ENCODE measurements at places on chromosomes 1 and 21.

GRCh38 chr1:203511513-203511912 lies 17.6 kb downstream of the OPTC start:
- no peak for DNase-seq

- no peak for DNase-seq
Measured at GRCh38 chr1:46043458-46044017, 88.9 kb downstream of the PIK3R3 start.

DNA sequence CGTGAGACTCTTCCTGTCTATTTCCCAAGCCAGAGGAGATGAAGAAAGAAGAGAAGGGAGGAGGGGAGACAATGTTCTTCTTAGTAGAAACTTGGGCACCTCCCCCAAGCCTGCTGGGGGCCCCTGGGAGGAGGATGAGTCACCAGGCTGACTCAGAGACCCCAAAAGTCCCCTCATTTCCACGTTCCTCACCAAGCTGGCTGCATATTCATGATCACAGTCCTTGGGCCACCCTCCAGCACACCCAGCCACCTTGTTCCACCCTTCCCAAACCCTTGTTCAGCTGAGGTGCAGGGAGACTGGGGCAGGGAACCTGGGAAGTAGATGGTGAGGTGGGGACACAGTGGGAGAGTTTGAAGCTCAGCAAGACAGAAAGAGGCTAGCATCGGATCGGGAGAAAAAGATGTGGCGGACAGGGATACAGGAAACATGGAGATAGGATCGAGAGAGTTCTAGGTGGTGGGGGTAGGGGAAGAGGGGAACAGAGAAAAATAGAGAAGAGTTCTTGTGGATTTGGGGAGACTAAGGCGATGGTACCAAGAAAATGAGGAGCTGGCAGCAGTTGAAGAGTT lies 712 bp downstream of the RAB13 start:
- DNase-seq = no peak

DNA sequence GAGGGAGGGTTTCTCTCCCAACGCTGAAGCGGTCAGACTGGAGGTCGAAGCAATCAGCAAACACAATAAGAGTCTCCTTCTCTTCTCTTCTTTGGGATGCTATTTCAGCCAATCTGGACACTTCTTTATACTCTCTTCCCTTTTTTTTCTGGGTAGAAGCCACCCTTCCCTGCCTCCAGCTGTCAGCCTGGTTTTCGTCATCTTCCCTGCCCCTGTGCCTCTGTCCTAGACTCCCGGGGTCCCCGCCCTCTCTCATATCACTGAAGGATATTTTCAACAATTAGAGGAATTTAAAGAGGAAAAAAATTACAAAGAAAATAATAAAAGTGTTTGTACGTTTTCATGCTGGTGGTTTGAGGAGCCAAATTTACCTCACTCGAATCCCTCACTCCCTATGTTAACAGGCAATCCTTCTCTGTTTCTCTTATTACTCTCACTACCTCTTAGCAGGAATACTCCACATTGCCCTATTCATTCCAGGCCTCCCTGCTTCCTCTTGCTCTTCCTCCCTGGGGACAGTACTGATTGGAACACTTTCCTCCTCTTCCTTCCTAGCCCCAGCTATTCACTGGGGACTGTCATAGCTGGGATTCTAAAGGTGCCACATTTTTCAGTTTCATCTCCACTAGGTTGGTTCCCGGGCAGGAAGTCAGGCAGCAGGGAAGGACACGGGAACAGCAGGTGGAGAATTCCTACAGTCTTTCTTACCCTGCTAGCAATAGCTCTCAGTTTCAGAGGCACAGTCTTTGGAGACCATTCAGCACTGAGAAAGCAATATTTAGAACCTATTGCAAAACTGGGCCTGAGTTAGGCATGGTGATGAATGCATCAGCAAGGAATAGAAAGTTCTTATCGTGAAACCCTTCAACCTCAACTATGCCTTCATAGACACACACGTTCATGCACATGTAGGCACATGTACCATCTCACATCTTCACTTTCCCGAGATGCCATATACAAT lies 288.0 kb downstream of the PBX1 start:
- DNase-seq = no peak

GRCh38 chr1:159803956-159804689 lies 2.0 kb downstream of the FCRL6 start:
- DNase-seq = no peak

- DNase-seq = no peak
Measured at GRCh38 chr21:42694751-42695696, 41.6 kb downstream of the PDE9A start.

DNA sequence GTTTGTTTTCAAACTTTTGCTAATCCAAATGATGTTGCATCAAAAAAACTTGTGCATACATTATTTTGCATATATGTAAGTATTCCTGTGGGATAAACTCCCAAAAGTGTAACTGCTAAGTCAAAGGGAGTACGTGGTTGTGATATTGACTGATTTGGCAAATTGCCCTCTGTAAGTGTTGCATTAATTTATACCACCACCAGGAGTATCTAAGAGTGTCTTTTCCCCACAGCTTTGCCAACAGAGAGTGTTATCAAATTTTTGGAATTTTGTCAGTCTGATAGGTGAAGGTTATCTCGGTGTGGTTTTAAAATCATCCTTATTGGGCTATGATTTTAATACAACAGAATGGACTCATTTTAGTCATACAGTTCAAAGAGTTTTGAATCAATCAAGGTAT lies 30.1 kb upstream of the PARP1 start:
- no peak for DNase-seq

DNA sequence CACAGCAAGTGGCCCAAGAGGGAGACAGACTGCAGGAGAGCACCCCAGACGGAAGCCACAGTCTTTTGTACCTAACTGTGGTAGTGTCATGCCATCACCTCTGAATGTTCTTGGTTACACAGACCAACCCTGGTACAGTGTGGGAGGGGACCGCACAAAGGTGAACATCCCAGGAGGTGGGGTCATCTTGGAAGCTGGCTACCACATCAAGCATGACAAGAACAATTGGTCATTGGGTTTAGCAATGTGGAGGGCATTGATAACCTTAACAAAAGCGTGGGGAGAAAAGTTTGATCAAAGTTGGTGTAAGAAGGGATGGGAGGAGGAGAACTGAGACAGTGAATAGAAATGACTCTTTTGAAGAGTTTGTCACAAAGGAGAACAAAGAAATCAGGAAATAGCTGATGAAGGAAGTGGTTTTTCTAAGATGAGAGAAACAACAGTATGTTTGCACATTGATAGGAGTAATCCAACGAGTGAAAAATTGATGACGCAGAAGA lies 87.1 kb upstream of the CACNA1E start:
- DNase-seq = no peak

DNA sequence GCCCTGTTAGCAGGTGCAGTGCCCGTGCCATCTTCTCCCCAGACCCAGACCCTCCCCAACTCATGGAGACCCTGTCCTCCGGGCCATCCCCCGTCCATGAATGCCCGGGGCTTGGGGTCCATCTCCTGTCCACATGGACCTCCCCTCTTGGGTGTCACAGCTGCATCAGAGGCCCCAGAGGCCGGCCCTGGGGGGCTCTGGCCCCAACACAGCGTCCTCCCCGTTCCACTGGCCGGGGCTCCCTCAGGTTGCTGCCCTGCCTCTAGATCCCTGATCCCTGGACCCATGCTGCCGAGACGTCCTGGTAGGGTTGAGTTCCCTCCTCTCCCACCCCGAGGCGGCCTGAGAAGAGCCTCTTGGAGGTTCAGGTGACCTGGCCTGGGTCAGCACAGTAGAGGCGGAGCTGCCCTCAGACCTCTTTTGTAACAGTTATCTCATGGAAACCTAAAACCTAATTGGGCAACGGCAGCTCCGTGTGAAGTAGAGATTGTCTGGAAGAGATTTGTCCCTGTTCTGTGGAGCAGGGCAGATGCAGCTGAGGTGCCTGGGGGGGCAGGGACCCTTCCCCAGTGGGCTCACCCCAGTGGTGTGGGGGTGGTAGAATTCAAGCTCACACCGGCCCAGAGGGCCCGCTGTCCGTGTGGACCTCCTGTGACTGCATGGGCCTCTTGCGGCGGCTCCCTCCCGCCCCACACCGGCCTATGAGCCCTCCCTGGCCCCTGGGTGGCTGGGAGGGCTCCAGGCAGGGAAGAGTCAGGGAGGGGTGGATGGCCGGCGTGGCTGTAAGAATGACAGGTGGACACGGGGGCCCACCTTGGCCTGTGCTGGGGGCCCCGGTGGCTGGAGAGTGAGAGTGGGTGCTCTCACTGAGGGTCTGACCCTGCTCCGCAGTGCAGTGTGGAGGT lies 56.1 kb downstream of the SKI start:
- DNase-seq = no peak

DNA sequence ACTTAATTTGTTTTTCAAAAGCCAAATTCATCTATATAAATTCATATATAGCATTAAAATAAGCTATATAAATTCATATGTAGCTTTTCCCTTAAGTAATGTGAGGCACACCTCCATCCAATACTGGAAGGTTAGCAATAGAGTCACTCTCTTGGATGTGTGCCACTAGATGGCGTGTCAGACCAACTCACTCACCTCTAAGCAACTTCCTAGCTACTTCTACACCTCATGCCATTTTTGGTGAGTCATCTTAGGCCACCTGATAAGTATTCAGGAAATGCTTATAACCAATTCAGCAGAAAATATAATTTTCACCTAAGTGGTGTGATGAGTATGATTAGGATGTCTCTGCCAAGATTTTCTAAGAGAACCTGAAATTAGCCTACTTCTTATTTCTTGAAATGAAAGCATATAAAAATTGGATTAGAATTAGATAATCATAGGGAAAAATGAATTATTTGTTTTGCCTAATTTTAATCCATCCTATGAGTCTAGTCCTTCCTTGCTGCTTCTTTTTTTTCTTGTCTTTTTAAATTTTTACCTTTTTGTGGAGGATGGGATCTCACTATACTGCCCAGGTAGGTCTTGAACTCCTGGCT lies 34.4 kb upstream of the TADA1 start:
- DNase-seq = peak; percentile 58

GRCh38 chr1:197440715-197441114 lies 172.7 kb downstream of the CRB1 start:
- DNase-seq = no peak

DNA sequence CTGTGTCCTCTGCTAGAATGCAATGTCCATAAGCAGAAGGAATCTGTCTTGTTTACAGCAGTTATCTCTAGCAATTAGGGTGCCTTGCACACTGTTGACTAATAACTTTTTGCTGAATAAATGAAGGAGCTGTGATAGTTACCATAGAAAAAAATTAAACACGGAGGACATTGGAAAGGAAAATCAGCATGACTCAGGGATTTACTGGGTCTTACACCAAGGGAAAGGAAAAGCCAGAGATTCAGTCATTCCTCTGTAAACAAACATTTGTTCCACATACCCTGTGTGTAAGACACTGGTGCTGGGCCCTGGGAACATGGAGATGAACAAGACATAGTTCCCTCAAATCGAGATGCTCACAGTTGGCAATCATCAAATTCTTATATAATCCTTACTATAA lies 183.3 kb downstream of the PTGER3 start:
- no peak for DNase-seq

GRCh38 chr1:180898441-180899219 lies 14.1 kb upstream of the KIAA1614 start:
- no peak for DNase-seq

- DNase-seq = no peak
Measured at GRCh38 chr21:42500736-42501135, 4.7 kb upstream of the RSPH1 start.

DNA sequence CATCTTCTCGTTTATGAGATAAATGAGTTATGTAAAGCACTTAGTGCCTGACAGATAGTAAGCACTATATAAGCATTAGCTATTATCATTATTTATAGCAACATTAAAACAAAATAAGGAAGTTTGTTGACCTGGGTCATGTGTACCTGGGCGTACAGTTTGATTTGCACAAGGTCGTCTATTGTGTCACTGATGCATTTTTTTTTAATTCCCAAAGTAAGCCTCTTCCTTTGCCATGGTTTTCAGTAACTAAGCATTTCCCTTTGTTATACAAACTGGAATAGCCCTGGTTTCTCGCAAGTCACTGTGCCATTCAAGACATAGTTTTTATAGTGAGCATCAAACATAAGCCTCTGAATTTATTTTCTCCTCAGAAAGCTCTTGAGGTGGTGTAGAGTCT lies 72.2 kb downstream of the CACHD1 start:
- no peak for DNase-seq

GRCh38 chr1:168687816-168688215 lies 41.2 kb downstream of the DPT start:
- no peak for DNase-seq

- no peak for DNase-seq
Measured at GRCh38 chr21:42760951-42761751, 107.7 kb downstream of the PDE9A start.

Data from amygdala (tissue), 56 donors.